CD4-positive, alpha-beta T cell treated with Interferon alpha-2 for 1 hour (primary cell): ENCODE measurements at places on chromosomes 1 and 21.

GRCh38 chr1:160623227-160623633 is 23.6 kb downstream of the SLAMF1 start:
- DNase-seq = no peak

- no peak for DNase-seq
Measured at GRCh38 chr1:245488346-245489129, 333.8 kb downstream of the KIF26B start.

GRCh38 chr1:42109600-42109999 is 43.6 kb upstream of the GUCA2B start:
- no peak for DNase-seq

GRCh38 chr1:108717774-108718316 is 5.1 kb downstream of the FNDC7 start:
- no peak for DNase-seq

DNA sequence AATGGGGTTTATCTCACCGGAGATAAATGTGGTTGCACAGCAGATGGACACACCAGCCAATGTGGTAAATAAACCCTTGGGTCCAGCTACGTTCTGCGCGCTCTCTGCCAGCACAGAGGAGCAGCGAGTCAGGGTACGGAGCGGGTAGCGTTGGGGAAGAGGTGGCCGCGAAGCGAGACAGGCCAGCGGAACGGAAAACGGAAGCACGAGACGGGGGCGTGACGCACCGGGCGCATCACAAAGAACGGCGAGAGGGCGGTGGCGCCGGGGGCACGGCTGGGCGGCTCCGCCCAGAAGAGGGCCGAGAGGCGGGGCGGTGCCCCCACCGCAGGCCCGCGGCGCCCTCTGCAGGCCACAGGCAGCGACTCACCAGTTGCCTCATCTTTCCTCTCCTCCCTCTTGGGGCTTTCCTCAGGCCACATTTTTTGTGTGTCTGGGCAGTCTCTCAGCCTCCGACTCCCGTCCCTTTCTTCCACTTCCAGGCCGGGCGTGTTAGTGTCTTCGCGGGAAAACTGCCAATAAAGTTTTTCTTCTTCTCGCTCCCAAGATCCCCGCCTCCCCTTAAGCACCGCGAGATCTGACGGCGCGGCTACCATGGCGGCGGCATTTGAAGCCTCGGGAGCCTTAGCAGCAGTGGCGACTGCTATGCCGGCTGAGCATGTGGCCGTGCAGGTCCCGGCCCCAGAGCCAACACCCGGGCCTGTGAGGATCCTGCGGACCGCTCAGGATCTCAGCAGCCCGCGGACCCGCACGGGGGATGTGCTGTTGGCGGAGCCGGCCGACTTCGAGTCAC is at the start of gene DDX20:
Gene DDX20 (plus strand): TSS at position 571 of the 793 bp plus-strand sequence. CDS start 24 bp downstream, at position 595.
- DNase-seq = peak; percentile 94

DNA sequence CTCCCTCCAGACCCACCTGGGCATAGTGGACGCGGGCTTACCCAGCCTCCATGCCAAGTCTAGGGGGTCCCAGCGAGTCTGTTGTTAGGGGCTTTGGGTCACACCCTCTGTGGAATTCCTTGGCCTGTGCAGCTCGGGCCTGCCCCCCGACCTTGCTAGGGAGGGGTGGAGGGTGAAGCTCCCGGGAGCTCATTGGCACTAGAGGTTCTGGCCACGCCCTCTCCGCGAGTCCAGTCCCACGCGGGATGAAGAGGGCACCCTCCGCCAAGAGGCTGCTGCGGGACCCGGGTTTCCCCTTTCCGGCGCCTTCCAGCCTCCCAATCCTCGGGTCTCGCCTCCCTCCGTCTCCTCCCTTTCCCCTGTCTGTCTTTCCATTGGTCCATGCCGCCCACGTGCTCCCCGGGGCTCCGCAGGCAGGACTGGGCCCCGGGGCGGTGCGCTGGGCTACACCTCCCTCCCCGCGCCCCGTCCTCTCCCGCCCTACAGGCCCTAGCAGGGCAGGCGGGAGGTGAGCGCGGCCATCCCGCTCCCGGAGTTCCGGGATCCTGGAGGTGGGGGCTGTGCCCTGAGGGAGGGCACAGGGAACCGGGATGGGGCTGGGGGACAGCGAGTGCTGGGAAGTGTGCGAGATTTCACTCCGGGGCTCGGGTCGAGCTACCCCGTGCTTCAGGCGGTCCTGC is 3.5 kb downstream of the RUSC1 start:
- peak; percentile 87 for DNase-seq

GRCh38 chr1:232226197-232226712 is 403.7 kb downstream of the SIPA1L2 start:
- no peak for DNase-seq

GRCh38 chr1:117215733-117216462 is 5.2 kb upstream of the VTCN1 start:
- DNase-seq = no peak
